ENCODE measurements at places on chromosomes 11 and 22. TPM values are rescaled to one million over a fixed set of nuclear protein-coding genes. Genes with fewer than 3 reads are reported as not detected.

Gene SSH3
- total RNA-seq = 8.6 TPM

Gene CYB5R2
- total RNA-seq = 3.6 TPM

Gene ESAM
- 0.23 TPM for total RNA-seq

Gene OR51E2
- total RNA-seq = not detected

- no peak for DNase-seq
These were observed 3.1 kb downstream of the MRGPRG start for GRCh38 chr11:3215346-3216026.

- no peak for DNase-seq
These were observed 365.3 kb upstream of the PDGFD start for GRCh38 chr11:104529213-104529612.

- no peak for DNase-seq
These were observed at the start of gene MMP13 for GRCh38 chr11:102955624-102956023. Gene MMP13 (minus strand): TSS chr11:102955732. CDS start chr11:102955705, 27 bp downstream.

- DNase-seq = no peak
These were observed 10.6 kb upstream of the INSC start for GRCh38 chr11:15104166-15104565.

- DNase-seq = no peak
These were observed 29.0 kb upstream of the ALX4 start for GRCh38 chr11:44338698-44339529.
